Small intestine (tissue), 16 donors: ENCODE measurements at places on chromosomes 16 and 17.

GRCh38 chr17:2695243-2695960 lies 16.2 kb downstream of the CLUH start:
- no peaks in the 10 kb centered on the region for H3K27me3 ChIP-seq
- H3K4me1 ChIP-seq, result no peaks in the 10 kb centered on the region
- no peak for DNase-seq
- H3K27ac ChIP-seq, result no peak overlapping the region
- H3K4me3 ChIP-seq, result no peak overlapping the region
- H3K36me3 ChIP-seq, result peaks cover 97% of the 10 kb centered on the region

DNA sequence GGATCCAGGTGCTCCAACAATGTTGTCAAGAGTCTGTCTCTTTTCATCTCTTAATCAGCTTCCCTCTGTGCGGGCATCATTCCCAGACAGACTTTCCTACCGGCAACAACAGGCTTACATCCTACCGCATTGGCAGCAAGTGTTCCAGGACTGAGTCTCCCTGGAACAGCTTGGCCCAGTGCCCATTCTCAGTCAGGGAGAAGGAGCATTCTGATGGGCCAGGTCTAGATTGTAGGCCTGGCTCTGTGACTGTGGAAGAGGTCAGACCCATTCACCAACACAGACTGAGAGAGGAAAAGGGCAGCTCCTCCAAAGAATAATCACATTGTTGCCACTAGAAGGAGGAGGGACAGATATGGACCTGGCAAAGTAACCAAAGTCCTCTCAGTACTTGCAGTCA lies 68.1 kb upstream of the TMEM132E start:
- no peak overlapping the region for H3K27ac ChIP-seq
- no peaks in the 10 kb centered on the region for H3K4me1 ChIP-seq
- H3K27me3 ChIP-seq, result no peaks in the 10 kb centered on the region
- no peaks in the 10 kb centered on the region for H3K36me3 ChIP-seq
- no peak overlapping the region for H3K4me3 ChIP-seq

DNA sequence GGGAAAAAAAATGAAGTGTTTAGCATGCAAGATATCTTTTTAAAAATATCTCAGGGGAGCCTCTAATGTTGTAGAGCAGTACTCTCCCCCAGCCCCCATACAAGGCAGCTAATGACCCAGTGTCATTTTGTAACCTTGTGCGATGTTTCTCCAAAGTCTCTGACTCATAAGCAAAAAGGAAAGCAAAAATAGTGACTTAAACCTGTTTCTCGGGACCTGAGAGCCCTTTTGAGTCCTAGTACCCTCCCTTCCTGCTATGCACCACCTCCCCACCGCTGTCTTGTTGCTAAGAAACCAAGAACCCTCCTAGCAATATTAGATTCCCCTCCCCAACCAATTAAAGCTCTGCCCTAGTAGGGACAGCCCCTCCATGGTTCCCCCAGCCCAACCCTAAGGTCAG lies 2.8 kb downstream of the MYCBPAP start:
- H3K27me3 ChIP-seq, result no peaks in the 10 kb centered on the region
- H3K27ac ChIP-seq, result peak overlapping the region; percentile 13
- peak; percentile 52 for DNase-seq

DNA sequence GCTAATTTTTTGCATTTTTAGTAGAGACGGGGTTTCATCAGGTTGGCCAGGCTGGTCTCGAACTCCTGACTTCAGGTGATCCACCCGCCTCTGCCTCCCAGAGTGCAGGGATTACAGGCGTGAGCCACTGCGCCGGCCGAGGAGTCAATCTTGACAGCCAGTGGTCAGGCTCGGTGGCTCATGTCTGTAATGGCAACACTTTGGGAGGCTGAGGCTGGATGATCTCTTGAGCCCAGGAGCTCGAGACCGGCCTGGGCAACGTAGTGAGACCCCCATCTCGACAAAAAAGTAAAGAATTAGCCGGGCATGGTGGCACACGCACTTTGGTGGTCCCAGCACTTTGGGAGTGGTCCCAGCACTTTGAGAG lies 608 bp upstream of the PGS1 start:
- H3K27ac ChIP-seq, result peak overlapping the region; percentile 91
- peaks cover 29% of the 10 kb centered on the region for H3K4me1 ChIP-seq
- DNase-seq, result no peak

GRCh38 chr17:75950421-75950820 lies 9.6 kb upstream of the FBF1 start:
- H3K4me3 ChIP-seq, result no peak overlapping the region
- H3K4me1 ChIP-seq, result no peaks in the 10 kb centered on the region
- H3K27ac ChIP-seq, result no peak overlapping the region
- H3K27me3 ChIP-seq, result no peaks in the 10 kb centered on the region

DNA sequence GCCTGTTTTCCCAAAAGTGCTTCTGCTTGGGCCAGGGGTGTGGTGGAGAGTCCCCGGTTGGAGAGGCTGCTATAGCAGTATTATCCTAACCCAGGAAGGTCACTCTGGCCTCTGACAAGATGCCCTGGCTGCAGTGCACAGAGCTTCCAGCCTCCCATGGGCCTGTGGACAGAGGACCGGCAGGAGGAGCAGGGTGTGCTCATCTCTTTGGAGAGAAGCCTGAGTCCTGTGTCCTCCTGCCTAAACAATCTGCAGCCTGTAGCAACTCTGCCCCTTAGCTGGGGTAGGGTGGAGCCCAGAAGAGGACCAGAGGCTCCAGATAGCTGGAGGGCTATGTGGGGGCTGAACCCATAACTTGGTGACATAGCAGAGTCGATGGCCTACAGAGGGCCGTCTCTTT lies 78.0 kb downstream of the MPRIP start:
- no peaks in the 10 kb centered on the region for H3K27me3 ChIP-seq
- H3K4me3 ChIP-seq, result no peak overlapping the region
- peak overlapping the region; percentile 22 for H3K27ac ChIP-seq
- H3K36me3 ChIP-seq, result no peaks in the 10 kb centered on the region

- peaks cover 25% of the 10 kb centered on the region for H3K36me3 ChIP-seq
- peak; percentile 63 for DNase-seq
- no peak overlapping the region for H3K27ac ChIP-seq
- H3K27me3 ChIP-seq, result no peaks in the 10 kb centered on the region
- peaks cover 8% of the 10 kb centered on the region for H3K4me1 ChIP-seq
Observed at GRCh38 chr16:1614456-1615102, 2.4 kb downstream of the CRAMP1 start.

GRCh38 chr17:16037636-16038035 lies 38.0 kb downstream of the TTC19 start:
- no peak overlapping the region for H3K4me3 ChIP-seq
- H3K27me3 ChIP-seq, result no peaks in the 10 kb centered on the region
- H3K4me1 ChIP-seq, result no peaks in the 10 kb centered on the region
- no peak for DNase-seq
- no peak overlapping the region for H3K27ac ChIP-seq

DNA sequence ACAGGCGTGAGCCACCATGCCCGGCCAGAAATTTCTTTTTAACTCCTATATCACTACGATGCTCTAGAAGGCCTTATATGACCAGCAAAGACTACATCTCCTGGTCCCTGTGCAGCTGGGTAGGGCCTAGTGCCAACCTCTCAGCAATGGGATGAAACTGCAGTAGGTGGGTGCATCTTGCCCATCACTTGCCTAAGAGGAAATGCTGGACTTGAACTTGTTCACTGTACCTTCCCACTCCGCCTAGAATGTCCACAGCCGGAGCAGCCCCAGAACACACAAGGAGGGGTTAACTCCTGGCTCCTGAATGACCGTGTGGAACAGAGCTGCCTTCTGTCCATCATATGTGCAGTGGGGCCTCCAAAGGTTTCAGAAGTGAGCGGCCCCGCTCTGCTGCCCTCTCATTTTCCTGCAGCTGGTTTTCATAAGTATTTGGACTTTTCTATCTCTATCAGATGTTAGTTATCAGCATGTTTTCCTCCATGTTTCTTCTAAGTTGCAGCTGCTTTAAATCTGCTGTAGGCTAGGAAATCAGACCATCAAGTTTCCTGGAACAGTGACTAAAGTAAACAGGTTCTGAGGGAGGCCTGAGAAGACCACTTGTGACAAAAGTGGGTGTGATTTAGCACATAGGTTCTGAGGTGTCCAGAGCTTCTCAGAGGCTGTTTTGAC lies 52.5 kb downstream of the WSB1 start:
- no peak overlapping the region for H3K27ac ChIP-seq
- DNase-seq, result no peak
- no peaks in the 10 kb centered on the region for H3K27me3 ChIP-seq
- H3K4me1 ChIP-seq, result peaks cover 5% of the 10 kb centered on the region
- peaks cover 2% of the 10 kb centered on the region for H3K36me3 ChIP-seq

DNA sequence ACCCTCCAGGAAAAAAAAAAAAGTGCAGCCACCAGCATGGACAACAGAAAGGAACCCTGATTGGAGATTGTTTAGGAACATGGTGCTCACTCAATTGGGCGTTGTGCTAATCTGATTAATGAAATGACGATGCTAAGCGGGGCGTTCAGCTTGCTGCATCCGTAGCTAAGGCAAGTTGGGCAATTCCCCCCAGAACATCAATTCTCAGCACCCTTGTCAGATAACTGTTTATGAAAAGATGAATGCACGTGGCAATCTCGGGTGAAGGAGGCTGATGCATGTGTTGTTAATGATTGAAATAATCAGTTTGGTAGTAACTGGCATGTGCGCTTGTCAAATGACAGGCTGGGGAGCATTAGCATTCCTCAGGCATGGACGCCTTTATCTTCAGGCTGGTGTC lies 57.0 kb downstream of the HS3ST3A1 start:
- H3K36me3 ChIP-seq, result no peaks in the 10 kb centered on the region
- H3K27me3 ChIP-seq, result no peaks in the 10 kb centered on the region
- H3K4me3 ChIP-seq, result no peak overlapping the region
- H3K27ac ChIP-seq, result no peak overlapping the region

DNA sequence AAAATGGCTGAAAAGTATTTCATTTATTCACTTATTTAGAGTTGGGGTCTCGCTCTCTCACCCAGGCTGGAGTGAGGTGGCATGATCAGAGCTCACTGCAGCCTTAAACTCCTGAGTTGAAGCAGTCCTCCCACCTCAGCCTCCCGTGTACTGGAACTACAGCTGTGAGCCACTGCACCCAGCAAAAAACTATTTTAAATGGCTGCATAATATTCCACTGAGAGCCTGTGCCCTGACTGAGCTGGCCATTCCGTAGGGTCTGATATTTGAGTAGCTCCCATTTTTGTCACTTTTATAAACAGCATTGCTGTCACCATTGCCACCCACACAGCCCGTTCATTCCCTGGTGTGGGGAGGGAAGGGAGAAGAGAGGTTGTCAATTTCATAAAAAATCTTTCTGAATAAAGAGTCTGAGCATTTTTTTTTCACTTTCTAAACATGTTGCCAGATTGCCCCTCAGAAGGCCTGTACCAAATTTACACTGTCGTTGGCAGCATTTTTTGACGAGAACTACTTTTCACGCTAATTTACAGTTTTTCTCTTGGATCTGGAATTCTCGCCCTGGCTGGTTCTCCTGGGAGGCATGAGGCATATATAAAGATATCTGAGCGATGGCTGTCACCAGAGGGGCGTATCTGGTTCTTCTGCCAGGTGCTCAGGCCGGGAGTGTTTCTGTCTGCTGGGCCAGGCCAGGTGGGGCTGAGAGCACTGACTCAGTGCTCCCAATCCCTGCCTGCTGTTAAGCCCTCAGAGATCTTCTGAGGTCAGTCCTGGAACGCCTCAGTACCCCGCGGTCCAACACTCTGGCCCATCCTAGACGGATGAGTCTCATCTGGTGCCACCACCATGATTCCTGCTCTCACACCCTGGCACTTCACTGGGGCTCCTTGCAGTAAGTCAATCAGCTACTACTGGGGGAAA lies 7.2 kb upstream of the KIFC3 start:
- no peak for DNase-seq
- no peaks in the 10 kb centered on the region for H3K27me3 ChIP-seq
- peaks cover 11% of the 10 kb centered on the region for H3K4me1 ChIP-seq
- no peaks in the 10 kb centered on the region for H3K36me3 ChIP-seq
- peak overlapping the region; percentile 61 for H3K27ac ChIP-seq

DNA sequence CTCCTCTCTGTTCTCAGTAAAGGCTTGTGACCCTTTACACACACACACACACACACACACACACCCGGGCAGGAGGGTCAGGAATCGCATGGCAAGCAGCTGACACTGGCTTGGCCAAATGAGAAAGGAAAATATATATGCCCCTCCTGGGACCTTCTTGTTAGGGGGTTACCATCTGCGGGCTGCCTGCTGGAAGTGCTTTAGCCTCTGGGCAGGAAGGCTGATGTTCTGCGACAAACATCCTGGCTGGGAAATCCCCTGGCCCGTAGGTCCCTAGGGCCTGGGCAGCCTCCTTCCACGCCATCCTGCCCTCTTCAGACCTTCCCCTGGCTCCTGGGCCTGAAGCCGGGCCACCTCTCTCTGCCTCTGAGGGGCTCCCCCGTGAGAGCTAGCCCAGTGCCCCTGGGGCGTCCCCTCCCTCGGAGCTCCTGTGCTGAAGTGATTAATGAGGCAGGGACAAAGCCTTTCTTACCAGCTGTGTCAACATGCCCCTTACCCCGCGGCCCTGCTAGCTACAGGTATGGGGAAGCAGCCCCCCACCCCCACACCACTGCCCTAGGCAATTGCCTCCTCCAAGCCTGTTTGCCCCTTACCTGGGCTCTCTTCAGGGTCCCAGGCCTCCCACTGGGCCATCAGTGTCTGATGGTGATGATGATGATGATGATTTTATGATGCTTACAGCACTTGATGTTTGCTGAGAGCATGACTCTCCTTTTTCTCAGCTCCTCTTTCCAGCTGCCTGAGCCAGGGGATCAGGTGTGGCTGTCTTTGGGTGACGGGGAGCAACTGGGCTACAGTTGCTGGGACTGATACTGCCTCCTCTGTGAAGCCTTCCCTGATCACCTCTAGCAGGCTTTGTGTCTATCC lies 32.8 kb upstream of the ETV4 start:
- no peaks in the 10 kb centered on the region for H3K27me3 ChIP-seq
- H3K4me1 ChIP-seq, result peaks cover 8% of the 10 kb centered on the region
- peak; percentile 18 for DNase-seq
- H3K27ac ChIP-seq, result no peak overlapping the region
- no peaks in the 10 kb centered on the region for H3K36me3 ChIP-seq

DNA sequence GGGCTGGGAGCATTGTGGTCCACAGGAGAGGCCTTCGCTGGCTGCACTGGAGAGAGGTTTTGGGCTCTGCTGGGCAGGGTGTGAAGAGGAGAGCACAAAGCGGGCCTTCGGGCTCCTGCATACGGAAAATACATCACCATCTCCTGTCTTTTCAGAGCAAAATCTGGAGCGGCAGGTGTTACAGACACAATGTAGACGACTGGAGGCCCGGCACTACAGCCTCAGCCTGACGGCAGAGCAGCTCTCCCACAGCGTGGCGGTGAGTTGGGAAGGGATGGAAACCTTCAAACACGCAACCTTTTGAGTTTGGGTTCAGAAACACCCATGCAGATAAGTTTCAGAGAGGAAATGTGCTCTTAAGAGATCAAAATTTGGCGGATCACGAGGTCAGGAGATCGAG lies 17.9 kb downstream of the GINS2 start:
- H3K27me3 ChIP-seq, result no peaks in the 10 kb centered on the region
- H3K4me3 ChIP-seq, result no peak overlapping the region
- no peak overlapping the region for H3K27ac ChIP-seq
- peaks cover 78% of the 10 kb centered on the region for H3K36me3 ChIP-seq
- no peaks in the 10 kb centered on the region for H3K4me1 ChIP-seq

GRCh38 chr17:7035591-7036368 lies at the start of gene SLC16A13:
Gene SLC16A13, plus strand, starts transcription at chr17:7036015. Its CDS starts 368 bp downstream, at chr17:7036383.
- H3K36me3 ChIP-seq, result no peaks in the 10 kb centered on the region
- H3K4me3 ChIP-seq, result peak within 1 kb of the TSS; percentile 77
- no peaks in the 10 kb centered on the region for H3K27me3 ChIP-seq

GRCh38 chr17:13395862-13396261 lies 205.9 kb downstream of the HS3ST3A1 start:
- H3K27ac ChIP-seq, result no peak overlapping the region
- no peaks in the 10 kb centered on the region for H3K4me1 ChIP-seq
- no peak for DNase-seq
- no peaks in the 10 kb centered on the region for H3K36me3 ChIP-seq

GRCh38 chr17:65231662-65232335 lies 94.6 kb downstream of the RGS9 start:
- H3K4me1 ChIP-seq, result no peaks in the 10 kb centered on the region
- peaks cover 5% of the 10 kb centered on the region for H3K27me3 ChIP-seq
- no peak overlapping the region for H3K27ac ChIP-seq
- H3K36me3 ChIP-seq, result no peaks in the 10 kb centered on the region
- no peak overlapping the region for H3K4me3 ChIP-seq
